ENCODE measurements at places on chromosomes 7 and 10. TPM values are rescaled to one million over a fixed set of nuclear protein-coding genes. Genes with fewer than 3 reads are reported as not detected.

GRCh38 chr7:22082553-22082885 lies 136.8 kb upstream of the CDCA7L start:
- DNase-seq, result no peak

- DNase-seq, result no peak
Observed at GRCh38 chr10:25697412-25697811, 236.6 kb upstream of the MYO3A start.

LRIT1 gene
- not detected for total RNA-seq

C10orf67 gene
- 0.26 TPM for total RNA-seq

DNA sequence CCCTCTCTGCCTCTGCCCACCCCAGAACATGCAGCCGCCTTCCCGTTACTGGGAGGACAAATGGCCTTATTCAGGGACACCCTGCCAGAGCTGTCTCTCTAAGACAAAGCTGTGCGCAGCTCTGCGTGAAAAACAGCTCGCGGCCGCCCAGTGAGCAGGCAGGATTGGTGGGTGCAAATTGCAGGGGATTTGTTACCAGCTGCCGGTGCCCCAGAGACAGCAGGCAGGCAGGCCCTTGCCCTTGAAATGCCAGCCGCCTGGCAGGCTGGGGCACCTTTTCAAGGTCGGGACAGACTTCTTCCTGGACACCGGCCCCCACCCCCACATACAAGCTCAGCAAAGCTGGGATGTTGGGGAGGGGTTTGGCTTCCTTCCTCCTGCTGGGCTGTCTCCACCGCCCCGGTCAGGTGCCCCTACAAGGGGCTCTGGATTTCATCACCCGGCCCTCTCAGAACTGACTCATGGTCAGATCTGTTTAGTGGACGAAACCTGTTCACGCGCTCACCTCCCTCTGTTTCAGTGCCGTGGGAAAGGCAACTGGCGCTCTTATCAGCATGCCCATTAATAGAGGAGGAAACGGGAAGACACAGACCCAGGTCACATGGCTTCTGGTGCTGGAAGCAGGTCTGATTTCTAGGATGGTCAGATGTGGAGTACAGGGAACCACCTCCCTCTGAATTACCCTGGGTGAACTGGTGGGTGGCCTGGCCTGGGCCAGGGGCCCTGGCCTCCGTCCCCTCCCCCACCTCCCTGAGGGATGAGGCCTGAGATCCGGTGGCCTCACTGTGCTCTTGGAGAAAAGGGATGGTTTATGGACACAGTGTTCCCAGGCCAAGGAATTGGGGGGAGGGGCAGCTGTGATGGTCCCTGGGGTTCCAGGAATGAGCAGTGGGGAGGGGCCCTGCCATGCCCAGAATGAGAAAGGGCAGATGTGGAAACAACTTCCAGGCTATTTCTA lies 123.9 kb upstream of the PPIF start:
- DNase-seq, result no peak

CEP55 gene
- 2.8 TPM for total RNA-seq

C10orf105 gene
- total RNA-seq, result 3.4 TPM

GRCh38 chr10:30997536-30998235 lies 34.0 kb downstream of the ZNF438 start:
- DNase-seq, result no peak

DNA sequence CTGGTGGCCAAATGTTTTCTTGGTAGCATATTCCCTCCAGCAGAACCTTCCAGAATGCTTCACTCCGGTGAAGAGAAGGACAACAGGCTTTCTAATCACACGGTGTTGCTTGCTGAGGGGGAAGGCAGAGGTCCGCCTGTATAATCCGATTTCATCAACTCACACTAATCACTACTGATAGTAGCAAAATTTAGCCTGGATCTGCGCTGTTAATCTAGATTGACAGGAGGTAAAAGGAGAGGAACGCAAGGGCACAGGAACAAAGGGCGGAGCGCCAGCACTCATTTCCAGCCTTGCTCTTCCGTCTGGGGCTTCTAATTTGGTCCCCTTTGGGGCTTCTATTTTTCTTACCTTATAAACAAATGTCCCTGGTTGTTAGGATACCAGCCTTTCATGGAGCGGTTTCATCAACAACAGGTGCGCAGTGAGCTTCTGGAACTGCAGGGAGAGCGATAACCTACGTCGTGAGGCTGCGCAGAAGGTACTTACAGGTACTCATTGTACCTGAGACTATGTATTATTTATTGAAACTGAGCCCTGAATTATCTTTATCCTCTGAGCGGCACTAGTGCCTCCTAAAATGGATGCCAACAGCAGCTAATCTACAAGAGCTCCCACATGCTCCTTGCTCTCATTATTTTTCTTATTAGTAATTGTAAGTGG lies 150.6 kb downstream of the CACNB2 start:
- no peak for DNase-seq

DNA sequence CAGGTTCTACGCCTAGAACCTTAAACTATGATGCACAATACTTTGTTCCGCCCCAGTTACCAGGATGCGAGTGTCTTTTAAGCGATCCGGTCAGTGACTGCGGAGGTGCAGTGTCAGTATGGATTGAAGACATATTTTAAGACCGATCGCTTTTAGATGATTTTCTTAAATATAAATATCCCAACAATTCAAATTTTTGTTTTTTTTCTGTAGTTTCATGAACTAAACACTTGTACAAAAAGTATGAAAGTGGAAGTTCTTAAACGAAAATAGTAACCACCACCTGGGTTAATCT lies 835 bp downstream of the COMMD3 start:
- no peak for DNase-seq

FKBP6 gene
- not detected for total RNA-seq

- DNase-seq, result no peak
Observed at GRCh38 chr7:135102372-135102771, 45.5 kb upstream of the TMEM140 start.

DNA sequence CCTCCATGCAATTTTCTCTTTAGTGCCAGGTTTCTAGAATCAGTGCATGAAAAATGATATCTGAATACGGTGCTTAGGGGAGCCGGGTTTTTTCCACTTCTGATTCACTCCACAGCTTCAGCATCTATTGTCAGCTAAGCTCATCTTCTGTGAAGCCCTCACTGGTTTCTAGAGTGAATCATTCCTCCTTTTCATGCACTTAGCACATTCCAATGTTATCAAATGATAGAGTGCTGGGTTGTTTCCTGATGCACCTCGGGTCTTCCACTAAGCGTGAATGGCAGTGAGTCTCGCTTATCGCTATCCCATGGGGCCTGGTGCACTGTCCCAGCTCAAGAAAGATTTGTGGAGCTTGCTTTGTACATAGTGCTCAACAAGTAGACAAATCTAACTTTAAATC lies 170.9 kb upstream of the RHEB start:
- no peak for DNase-seq

SH2B2 gene
- 24.9 TPM for total RNA-seq

PNLIPRP1 gene
- total RNA-seq, result not detected

GRCh38 chr10:53754596-53755250 lies 982.1 kb upstream of the MBL2 start:
- no peak for DNase-seq

NRG3 gene
- total RNA-seq, result 0.21 TPM

- DNase-seq, result no peak
Observed at GRCh38 chr10:120598386-120598785, 141.4 kb downstream of the PLPP4 start.

GRCh38 chr7:106620676-106621075 lies 40.3 kb downstream of the CCDC71L start:
- no peak for DNase-seq

DNA sequence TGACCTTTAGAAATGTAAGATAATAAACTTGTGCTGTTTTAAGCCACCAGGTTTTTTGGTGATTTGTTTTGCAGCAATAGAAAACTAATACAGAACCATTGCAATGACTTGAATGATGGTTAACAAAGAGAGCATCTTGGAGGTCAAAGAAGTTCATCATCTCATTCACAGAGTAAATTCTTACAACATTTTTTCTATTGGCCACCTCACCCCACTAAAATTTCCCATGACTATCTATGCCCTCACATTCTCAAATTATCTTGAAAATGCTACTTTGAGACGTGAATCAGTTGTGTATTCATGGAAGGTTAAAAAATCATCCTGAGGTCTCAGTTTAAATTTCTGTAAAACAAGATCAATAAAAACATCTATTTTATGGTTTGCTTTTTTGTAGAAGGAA lies 754.2 kb downstream of the SORCS1 start:
- DNase-seq, result no peak

- peak; percentile 93 for DNase-seq
Observed at GRCh38 chr7:35985126-35985754, 167.8 kb upstream of the EEPD1 start.

- DNase-seq, result no peak
Observed at GRCh38 chr10:62860946-62861345, 44.8 kb upstream of the EGR2 start.

COL13A1 gene
- total RNA-seq, result 16.1 TPM

DYDC2 gene
- not detected for total RNA-seq

GRCh38 chr10:75617485-75618155 lies 186.2 kb downstream of the LRMDA start:
- DNase-seq, result no peak

All from spleen (tissue), 13 donors.